Activated T-cell treated with anti-CD3 and anti-CD28 coated beads for 48 hours (primary cell): ENCODE measurements at places on chromosomes 4 and X.

DNA sequence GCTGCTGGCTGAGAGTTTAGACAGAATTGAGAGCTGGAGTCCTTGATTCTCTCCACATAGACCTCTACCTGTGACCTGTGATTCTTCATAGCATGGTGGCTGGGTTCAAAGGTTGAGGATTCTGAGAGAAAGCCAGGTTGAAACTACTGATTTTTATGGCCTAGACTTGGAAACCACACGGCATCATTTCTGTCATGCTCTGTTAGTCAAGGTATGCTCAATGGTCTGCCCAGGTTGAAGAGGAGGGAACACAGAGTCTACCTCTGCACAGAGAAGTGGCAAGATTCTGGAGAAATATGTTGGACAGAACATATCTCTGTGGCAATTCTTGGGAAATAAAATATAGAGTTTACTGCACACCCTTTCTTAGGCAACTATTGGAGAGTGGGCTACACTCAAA, 57.2 kb upstream of the CXorf66 start:
- no peak for DNase-seq

GRCh38 chr4:40224432-40224831, 27.6 kb downstream of the RHOH start:
- DNase-seq, result no peak

DNA sequence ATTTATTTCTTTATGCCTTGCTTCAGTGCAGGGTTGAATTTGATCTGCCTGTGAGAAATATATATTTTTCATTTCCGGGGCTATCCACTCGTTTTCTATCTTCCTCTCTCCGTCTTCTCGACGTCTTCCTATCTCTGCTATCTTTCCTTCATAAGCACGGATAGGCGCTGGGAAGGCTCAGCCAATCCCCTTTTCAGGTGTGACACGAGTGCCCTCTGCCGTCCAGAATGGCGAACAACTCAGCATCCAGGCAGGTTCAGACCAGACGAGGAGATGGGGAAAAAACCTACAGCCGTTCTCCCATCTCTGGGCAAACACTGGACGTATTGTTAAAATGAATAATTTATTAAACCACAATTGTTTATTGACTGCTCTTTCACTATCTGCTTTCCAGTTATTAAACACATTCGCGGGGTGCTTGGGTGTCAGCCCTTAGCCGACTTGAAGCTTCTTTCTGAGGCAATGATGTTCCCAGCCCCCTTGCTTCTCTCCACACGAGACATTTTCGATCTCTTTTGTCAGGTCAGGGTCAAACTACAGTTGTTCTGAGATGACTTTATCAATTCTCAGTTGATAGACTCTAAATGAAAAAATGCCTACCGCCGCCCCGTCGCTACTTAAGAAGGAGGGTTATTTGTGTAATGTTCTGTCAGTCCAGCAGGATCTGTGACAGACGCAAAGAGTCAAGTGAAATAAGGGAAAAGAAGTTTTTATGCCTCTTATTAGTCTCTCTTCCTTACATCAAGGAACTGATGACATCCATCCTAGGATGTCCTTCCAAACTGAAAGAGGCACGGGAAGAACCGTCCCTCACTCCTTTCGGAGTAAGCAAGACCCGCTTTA, 96.3 kb upstream of the NOCT start:
- DNase-seq, result peak; percentile 43

- DNase-seq, result no peak
These were observed 1.1 kb downstream of the FBXL5 start for GRCh38 chr4:15653864-15654592.

DNA sequence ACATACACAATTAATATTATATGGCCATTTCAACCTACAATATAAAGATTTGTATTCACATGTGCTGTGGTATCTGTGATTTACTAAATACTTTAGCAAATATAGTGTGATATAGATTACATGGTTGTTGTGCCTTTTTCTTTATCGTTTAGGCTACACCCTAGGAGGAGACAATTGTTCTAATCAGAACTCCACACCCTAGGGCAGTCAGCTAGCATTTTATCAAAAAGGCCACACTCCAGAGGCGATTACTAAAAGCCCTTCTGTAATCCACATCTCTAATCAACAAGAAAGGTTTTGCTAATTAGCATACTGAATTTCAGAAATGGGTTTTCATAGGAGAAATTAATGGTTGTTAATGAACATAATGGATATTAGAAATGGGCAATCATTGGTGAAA, 319.5 kb upstream of the NOCT start:
- DNase-seq, result no peak

- DNase-seq, result no peak
These were observed 14.7 kb downstream of the GRPR start for GRCh38 chrX:16138108-16138427.

DNA sequence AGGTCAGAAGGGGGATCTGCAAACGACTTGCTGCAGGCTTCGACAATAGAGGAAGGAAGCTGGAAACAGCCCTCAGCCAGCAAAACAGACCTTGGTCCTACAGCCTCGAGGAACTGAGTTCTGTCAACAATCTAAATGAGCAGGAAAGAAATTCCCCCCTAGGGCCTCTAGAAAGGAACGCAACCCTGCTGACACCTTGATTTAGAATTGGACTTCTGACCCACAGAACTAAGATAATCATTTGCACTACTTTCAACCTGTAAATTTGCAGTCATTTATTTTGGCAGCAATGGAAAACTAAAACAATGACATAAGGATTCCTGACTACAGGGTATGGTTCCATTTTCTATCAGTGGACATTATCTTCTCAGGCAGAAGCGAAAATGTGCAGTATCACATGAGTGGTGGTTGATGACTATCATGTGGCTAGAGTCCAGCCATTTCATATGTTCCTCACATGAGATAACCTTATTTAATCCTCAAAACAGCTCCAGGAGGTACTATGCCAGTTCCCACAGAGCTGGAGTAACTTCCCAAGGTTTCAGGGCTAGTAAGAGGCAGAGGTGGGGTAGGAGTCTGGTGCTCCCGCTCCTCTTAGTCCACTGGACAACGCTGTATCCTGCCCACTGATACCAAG, 61.6 kb downstream of the SAT1 start:
- no peak for DNase-seq

DNA sequence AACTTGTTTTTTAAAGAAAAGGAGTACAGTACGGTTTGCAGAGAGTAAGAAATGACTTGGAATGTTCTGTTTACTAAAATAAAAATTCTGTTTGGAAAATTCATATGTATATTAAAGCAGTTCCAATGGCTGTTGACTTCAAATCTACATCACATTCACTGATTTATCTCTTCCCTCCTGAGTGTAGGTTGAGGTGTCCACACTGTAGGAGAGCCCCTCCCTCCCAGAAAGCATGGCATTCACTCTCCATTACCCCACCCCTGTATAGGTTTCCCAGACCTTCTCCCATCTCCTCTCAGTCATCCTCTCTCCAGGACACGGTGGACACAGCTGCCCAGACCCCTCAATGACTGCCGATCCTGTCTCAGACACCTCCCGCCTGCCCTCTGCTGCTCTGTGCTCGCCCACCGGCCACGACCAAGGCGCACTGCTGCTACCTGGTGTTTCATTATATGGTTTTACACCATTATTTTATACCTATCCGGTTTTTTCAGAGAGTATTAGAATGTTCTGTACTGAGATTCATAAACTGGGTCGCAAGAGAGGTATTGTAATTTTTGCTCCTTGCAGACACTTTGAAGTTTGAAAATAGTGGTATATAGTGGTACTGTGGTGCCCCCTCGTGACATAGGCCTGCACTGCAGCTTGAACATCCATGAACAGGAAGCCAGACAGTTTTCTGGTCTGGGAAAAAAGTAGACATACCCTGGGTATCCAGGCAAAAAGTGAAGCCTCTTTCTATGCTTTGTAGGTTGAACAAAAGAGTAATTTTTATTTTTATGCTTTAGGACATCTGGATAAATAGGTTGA, 38.8 kb upstream of the BEX4 start:
- DNase-seq, result peak; percentile 23

DNA sequence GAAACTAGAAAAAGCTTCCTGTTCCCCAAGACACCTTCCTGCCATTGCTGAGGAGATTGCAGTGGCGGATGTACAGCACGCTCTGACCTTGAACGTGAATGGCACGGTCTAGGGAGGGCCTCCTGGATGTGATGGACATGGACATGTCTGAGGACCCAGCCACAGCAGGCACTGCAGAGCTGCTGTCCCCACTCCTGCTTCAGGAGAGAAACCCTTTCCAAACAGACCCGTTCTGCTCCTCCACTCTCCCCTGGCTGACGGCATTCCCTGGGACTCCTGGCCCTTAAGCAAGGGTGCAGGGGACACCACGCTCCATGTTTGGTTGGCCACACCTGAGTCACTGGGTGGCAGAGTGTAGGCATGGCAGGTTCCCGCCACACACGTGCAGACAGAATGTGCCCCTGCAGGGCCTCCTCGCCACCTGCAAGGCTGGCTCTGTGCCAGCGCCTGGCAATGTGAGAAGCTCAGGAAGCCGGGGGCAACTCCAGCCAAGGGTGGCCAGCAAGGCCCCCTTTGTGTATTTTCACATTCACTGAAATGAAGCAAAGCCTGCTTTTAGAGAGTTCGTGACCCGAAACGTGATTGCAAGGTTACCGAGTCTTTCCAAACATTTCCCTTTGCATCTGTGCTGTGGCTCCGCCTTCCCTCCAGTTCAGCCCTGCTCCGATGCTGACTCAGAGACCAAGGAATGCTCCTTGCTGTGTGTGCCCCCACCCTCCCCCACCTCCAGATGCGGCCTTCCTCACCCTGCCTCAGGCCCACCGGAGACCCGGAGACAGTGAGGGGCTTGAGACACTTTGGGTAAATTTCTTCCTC, 46.1 kb downstream of the HTRA3 start:
- no peak for DNase-seq

GRCh38 chrX:38052096-38052495, 45.7 kb downstream of the SYTL5 start:
- no peak for DNase-seq

DNA sequence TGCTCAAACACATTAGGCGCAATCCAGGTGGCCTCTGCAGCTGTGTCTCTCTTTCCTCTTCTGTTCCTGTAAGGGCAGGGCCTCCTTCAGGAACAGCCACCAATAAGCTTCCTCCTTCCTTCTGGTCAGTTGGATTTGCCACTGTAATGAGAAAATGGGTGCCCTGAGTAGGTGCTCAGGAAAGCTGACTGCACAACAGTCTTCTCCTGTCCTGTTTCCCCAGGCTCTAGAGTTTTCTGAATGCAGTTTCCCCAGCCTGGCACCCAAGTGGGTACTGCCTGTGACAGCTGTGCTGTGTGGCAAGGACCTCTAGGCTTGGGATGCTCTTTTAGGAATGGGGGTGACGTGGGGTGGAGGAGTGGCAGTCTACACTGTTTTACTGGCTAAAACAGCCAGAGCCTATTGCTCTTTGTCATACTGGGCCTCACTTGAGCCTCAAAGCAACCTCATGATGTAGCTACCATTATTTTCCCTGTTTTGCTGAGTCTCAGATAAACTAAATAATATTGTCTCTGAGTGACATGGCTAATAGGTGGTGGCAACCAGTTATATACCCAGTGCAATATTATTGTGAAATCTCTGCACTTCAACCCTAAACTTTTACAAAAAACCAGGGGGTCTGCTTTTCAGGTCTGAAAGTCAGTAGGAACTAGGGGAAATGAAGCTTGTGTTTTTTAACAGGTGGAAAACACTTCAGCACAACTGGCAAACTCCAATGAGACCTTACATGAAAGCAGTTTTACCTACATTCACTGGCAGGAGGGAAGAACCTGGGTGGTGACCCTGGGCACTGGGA, 1.2 kb downstream of the CXCL2 start:
- no peak for DNase-seq

DNA sequence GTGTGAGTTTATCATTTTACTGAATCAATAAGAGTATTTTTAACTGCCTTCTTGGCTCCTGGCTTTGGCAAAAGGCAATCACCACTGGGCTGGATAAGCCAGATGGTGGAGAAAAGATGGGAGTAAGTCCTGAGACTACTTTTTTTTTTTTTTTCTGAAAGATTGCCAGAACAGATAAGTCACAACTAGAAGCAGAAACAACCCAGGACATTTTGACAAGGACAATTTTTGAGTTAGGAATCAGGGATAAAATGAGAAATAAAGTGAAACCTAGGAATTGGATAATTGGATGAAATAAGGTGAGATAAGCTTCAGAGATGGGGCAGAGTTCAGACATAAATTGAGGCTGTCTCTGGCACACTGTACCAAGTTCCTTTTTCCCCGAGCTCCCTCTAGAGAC, 471.0 kb downstream of the KLHL13 start:
- no peak for DNase-seq

GRCh38 chr4:85940151-85940550, 419.7 kb downstream of the MAPK10 start:
- DNase-seq, result no peak

DNA sequence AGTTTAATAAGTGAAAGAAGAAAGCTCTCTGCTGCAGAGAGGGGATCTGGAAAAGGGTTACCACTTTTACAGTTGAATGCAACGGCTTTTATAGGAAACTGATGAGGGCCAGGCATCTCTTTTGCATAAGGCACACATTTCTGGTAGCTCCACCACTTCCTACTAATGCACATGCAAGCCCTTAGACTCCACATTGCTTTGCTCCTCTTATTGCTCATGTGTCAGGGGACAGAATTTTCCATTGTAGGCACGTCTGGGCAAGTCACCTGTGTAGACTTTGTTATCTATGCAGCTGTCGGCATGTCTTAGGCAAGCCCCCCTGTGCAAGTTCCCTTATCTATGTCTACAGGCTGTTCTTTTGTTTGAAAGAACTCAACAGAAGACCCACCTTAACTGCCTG, 294.6 kb upstream of the STS start:
- no peak for DNase-seq

DNA sequence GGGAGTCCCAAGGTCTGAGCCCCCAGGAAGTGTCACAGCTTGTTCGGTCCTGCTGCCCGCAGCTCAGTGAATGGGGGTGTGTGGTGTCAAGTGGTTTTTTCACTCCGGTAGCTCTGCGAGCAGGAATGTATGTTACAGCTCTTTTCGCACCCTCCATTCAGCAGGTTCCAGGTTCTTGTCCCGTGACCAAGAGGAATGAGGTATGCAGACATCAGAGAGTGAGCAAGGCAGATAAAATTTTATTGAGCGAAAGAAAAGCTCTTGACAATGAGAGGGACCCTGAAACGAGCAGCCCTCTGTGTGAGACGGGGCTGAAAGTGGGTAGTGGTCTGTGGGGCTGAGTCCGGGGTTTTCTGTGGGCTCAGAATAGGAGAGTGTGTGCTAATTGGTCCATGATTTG, 31.5 kb downstream of the UCHL1 start:
- DNase-seq, result no peak

GRCh38 chr4:80446664-80447063, 111.1 kb downstream of the CFAP299 start:
- DNase-seq, result no peak

DNA sequence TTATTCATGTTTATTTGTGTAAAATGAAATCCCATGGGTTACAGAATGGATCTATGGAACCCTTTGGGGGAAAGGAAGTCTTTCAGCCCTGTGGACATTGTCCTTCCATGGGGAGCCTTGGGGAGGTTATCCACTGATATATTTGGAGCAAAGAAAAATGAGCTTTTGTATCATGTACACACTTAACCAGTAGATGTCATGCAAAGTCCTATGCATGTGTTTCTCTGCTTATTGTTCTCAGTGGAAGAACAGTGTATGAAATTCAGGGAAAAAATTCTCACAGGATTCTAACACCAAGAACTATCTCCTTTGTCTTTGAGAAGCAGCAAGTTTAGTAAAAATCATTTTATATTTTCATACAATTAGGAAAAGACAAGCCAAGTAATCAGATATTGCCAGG, 105.3 kb downstream of the DTHD1 start:
- DNase-seq, result no peak
